Kidney glomerular epithelial cell (primary cell): ENCODE measurements at places on chromosomes 5 and 9.

DNA sequence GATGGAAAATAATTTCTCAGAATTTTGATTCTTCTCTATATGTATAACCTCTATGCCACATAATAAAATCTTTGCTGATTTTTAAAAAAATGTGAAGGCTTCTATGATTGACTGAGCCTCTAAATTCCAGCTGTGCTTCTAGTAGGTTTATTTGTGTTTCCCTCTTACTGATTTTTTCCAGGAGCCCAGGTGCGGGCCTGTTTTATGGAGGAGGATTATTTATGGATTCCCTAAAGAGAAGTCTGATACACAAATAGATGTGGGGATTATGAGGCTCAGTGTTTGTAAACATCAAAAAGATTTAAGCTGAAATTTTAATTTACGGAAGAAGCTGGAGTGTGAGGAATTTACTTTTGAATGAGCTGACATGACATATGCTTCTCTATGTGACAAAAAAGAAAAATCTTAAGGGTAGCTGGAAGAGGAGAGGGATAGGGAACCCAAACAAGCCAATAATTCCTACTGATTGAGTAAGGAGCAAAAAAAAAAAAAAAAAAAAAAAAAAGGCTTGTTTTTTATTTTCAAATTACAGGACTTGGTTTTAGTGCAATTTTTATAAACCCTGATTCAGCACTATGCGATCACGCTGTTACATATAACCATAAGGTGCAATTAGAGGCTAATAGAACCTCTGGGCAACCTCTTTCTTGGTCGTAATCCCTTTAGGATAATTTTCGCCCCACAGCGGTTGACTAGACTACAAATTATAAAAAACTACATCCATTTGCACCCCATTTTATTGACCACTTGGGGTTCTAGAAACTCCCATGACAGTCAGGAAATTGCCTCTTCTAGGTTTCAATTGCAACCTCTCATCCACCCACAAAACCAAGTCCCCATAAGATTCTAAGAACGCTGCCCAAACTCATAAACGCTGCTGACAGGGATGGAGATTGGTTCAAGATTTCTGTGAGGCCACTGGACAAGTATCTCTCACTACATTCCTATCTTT is 44.4 kb upstream of the RAI14 start:
- no peak for DNase-seq

GRCh38 chr9:22108581-22109370 is 99.7 kb upstream of the CDKN2B start:
- no peak for DNase-seq

DNA sequence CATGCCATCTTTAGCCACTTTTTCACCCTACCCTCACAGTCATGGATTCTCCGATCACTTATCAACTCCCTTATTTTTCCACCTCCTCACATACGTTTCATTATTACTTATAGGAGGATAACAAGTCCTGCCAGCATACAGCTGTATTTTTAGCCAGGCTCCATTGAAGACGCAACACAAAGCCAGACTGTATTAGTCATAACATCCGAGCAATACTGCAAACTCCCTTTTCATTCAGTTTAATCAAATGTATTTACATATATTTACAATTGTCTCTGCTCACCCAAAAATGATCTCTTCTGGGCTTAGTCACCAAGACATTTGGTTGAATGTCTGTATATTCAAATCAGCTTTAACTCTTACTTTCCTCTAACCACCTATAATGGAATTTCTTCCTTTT is 126.4 kb upstream of the PRLR start:
- no peak for DNase-seq

DNA sequence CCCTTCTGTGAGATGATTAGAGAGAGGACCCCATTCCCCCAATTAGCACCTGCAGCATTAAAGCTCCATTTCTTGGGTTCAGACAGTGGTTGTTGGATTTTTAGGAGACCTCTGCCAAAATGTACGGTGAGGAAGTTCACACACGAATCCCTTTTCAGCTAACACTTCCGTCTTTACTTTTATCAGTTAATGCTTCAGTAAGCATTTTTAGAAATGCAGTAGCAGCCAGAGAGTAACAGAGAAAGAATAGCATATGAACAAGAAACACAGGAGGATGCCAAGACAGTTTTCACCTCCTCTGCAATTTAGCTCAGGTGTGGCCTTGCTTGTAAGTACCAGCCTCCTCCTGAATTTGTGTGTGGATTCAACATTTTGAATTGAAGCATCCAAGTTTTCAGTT is 312.9 kb downstream of the ISL1 start:
- no peak for DNase-seq

DNA sequence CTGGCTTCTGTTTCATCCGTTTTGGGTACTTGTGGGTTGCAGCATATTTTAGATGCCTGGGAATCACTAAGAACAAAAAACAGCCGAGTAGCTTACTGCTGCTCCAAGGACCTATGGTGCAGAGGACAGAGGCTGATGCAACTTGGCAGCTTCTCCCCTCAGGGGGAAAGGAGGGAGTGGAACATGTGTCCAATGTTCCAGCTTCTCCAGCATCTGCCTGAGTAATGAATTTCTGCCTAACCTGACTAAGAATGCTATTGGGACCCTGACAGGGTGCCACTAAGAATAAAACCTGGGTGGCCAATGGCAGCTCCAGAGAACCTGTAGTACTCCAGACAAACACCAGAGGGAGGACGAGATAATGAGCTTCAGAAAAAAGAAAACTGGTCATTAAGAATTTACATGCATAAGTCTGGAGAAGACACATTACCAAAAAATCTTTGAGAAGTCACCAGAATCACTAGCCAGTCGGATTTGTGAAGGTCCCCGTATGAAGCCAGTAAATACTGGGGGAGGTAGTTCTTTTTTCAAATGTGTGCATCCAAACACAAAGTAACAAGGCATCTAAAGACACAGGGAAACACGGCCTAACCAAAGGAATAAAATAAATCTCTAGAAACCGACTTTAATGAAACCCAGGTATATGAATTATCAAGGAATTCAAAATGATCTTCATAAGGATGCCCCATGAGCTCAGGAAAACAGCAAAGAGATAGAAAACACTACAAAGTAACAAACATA is 293.5 kb downstream of the HINT1 start:
- DNase-seq, result peak; percentile 2

DNA sequence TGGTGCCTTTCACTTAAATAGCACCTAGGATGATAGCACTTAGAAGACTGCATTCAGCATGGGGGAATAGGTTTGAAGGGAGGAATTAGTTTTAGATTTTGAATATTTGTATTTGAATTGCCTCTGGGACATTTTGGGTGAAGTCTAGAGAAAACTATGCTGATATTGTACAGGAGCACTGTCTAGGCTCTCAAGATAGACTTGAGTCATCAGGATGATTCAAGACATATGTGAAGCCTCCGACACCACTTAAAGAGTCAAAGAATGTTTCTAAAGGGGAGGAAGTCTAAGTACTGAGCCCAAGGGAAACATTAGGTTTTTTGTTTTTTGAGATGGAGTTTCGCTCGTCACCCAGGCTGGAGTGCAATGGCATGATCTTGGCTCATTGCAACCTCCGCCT is 63.9 kb upstream of the CCDC180 start:
- DNase-seq, result no peak

- no peak for DNase-seq
Observed at GRCh38 chr5:112064956-112065355, 308.0 kb upstream of the NREP start.

DNA sequence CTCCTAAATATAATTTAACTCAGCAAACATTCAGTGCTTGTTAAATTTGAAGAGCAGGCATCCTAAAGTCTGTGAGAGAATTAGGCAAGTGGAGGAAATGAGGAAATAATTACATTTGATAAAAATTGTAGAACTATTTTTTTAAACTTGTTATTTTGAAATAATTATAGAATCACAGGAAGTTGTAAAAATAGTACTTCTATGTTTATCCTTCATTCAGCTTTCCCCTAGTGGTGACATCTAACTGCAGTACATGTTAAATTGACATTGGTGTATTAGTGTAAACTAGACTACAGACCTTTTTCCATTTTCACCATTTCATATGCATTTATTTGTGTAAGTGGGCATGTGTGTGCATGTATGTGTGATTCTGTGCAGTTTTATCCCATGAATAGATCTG is 51.6 kb downstream of the F2RL2 start:
- no peak for DNase-seq

- no peak for DNase-seq
Observed at GRCh38 chr5:40571729-40572128, 108.0 kb upstream of the PTGER4 start.

DNA sequence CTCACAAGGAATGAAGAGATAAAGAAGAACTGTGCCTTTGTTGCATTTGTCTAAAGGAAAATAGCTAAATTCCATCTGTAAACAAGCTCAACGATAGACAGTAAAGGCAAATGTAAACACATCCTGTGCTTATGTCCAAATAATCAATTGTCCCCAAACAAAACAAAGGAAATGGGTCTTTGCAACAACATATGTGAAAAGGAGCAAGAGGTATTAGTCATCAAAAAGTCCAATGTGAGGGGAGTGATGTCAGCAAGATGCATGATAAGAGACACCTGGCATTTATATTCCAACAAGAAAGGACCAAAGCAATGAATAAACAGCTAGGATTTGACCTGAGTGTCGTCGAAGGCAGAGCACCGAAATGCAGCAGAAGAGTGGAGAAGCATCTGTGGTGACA is 209.1 kb downstream of the ASTN2 start:
- no peak for DNase-seq

- no peak for DNase-seq
Observed at GRCh38 chr9:88954066-88954465, 37.2 kb upstream of the S1PR3 start.

DNA sequence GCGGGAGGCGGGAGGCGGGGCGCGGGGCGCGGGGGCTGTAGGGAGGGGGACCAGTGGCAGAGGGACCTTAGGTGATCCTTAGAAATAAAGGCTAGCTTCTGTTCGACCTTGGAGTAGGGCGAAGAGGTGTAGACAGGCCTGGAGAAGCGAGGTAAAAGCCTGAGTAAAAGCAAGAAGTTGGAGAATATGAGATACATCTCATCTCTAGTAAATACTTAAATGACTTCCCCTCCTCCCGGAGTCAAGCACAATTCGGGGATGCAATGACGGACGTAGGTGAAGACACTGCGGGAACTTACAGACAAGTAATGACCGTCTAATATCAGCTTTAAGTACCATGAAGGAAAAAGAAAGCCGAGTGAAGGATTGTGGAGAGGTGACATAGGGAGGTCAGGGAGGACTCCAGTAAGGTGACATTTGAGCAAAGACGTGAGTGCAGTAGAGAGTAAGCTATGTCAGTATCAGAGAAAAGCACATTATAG is 466 bp downstream of the SMC2 start:
- DNase-seq, result no peak

DNA sequence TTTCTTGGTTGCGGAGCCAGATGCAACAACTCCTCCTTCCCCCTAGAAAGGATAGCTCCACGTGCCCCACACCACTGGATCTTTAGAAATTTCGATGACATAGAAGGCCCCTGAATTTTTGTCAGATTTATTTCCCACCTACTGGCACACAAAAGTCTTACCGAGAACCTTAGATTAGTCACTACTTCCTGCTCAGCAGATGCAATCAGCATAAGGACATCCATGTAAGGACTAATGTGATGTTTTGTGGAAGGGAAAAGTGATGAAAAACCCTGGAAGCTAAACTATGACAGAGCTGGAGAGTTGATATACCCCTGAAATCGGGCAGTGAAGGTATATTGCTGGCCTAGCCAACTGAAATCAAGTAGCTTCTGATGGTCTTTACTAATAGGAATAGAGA is 125.5 kb upstream of the NFIL3 start:
- DNase-seq, result no peak

DNA sequence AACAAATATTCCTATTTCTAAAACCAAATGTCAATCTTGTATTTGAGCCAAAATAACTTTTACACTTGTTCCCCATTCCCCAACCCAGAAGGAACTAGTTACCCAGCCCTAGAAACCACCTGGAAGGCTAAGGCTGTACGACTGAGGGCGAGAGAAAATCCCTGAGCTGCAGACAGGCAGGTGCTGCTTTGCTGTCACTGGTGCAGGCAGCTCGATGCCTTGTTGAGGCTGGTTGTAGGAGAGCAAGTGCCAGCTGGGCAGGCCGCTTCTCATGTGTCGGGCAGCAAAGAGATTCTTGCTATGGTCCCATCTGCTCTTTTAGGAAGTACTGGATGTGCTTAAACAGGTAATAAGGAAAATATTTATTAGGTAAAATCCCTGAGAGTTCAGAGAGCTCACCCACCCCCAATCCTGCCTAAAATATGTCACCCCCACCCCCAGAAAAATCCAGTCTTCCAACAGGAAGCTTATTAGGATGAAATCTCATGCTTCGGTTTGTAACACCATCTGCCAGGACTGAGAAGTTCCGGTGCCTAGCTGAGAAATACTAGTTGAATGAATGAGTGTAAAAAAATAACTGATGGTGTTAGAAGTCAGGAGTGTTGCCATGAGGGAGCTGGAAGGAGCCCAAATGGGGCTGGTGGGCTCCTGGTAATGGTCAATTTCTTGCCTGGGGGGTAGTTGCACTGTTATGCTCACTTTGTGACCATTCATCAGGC is 91.1 kb upstream of the DMRT1 start:
- DNase-seq, result no peak

GRCh38 chr9:74861071-74861470 is 26.6 kb downstream of the TRPM6 start:
- DNase-seq, result no peak

DNA sequence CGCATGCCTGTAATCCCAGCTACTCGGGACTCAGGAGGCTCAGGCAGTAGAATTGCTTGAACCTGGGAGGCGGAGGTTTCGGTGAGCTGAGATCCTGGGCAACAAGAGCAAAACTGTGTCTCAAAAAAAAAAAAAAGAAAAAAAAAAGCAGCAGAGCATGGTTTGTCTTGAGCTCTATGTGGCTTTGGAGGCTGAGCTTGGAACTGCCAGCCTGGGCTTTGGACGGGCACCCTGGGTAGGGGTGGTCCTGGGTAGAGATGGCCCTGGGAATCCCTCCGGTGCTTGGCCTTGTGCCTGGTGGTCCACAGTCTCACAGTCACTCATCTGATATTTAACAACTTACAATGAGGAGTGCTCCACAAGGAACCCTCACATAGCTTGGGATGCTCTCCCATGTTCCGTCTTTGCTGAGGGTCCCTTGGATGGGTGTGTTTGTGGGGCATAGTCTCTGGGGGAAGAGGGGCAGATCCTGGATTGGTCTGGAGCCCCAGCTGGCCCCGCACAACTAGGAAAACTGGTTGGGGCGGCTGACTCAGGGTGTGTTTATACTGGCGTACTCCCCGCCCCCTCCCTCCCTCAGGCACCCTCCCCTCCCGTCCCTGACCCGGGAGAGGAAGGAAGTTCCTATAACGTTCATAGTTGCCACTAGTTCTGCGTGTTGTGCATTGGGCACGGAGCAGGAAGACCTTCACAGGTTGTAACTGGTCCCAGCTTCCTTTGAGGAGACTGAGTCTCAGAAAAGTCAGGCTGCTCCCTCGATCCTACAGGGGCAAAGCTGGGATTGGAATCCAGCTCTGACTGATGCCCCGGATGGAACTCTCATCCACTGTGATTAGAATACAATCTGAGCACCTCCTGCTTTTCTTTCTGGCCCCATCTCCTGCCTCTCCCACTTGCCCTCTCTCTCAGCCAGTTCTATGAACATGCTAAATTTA is 11.2 kb downstream of the IER5L start:
- DNase-seq, result peak; percentile 36
